ENCODE measurements at places on chromosomes 2 and 18.

GRCh38 chr2:12236136-12236844, 480.4 kb upstream of the TRIB2 start:
- DNase-seq, result no peak

DNA sequence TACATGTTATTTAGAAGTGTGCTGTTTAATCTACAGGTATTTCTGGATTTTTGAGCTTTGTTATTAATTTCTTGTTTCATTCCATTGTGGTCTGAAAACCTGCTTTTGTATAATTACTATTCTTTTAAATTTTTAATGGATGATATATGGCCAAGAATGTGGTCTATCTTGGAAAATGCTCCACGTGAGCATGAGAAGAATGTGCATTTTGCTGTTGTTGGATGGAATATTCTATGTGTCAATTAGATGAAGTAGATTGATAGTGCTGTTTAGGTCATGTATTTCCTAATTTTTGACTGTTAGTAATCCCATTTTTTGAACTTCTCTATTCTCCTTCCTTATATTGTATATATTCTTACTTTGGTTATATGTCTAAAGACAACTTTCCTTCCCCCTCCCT, 19.9 kb upstream of the TTN start:
- DNase-seq, result no peak

GRCh38 chr2:224022486-224022885, 16.6 kb downstream of the SERPINE2 start:
- DNase-seq, result no peak

GRCh38 chr2:195106681-195107380, 550.2 kb upstream of the SLC39A10 start:
- no peak for DNase-seq

DNA sequence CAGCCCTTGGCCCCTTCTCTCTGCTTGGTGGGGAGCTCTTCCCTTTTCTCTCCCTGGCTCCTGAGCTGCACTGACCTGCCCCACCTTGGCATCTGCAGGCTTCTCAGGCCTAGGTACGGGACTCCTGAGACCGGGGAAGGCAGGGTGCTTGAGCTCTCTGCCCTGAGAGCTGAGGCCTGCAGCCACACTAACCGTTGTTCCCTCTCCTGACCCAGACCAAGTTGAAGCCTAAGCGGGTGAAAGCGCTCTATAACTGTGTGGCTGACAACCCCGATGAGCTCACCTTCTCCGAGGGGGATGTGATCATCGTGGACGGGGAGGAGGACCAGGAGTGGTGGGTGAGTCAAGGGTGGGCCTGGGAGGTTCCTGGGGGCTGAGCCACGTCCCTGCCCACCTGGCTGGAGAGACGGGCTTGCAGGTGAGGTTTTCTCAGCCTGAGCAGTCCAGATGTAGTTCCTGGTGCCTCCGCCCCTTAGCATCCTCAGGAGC, 22.2 kb downstream of the ITGB1BP1 start:
- DNase-seq, result no peak

- no peak for DNase-seq
These were observed 328.1 kb upstream of the PKDCC start for GRCh38 chr2:41719756-41720155.

GRCh38 chr2:42025151-42025582, 22.7 kb upstream of the PKDCC start:
- DNase-seq, result no peak
